Activated T-cell treated with anti-CD3 and anti-CD28 coated beads, Interleukin-2, amount 50 U/mL, for 4 hours (primary cell): ENCODE measurements at places on chromosomes 6 and 20. TPM values are rescaled to one million over a fixed set of nuclear protein-coding genes. Genes with fewer than 3 reads are reported as not detected.

HDGFL1 gene
- total RNA-seq, result not detected

DNA sequence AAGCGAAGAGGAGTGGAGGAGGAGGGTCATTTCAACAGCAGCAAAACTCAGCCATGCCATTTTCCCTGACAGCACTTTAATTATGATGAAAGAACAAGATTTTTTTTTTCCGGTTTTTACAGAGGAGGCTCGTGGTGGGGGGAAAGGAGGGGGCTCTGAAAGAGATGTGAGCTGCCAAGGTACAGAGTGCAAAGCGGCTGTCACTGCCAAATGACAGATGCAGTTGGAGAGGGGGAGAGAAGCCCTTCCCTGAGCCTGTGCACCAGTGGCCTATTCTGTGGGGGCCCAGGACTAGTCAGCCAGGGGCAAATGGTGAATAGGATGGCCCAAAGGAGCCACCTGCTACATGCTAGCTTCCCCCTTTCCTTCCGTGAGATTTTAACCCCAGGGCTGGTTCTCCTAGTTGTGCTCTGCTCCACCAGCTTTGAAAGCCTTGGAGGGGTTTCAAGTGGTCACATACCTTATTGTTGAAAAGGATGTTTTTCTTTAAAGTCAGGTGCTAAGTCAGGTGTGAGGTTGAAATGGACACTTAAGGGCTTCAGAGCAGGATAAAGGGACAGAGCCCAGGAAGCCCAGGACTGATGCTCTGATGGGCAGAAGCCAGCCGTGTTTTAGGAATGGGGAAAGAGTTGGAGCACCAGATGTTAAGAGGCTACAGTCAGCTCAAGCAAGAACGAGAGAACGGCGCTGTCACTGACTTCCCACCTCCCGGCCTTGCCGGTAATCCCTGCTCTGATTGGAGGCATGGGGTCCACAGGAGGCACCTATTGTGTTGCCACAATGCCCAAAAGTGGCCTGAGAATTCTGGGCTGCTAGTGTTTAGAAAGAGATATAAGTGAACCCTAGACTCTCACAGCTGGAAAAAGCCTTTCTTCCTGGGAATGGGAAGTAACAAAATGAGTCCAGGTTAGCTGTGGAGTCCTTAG lies 24.8 kb downstream of the GNAS start:
- DNase-seq, result no peak

GRCh38 chr6:48615041-48615440 lies 504.0 kb upstream of the PTCHD4 start:
- no peak for DNase-seq

GRCh38 chr6:21442874-21443273 lies 150.7 kb upstream of the SOX4 start:
- DNase-seq, result no peak

GRCh38 chr6:79964607-79965081 lies 17.3 kb upstream of the ELOVL4 start:
- DNase-seq, result no peak

DNA sequence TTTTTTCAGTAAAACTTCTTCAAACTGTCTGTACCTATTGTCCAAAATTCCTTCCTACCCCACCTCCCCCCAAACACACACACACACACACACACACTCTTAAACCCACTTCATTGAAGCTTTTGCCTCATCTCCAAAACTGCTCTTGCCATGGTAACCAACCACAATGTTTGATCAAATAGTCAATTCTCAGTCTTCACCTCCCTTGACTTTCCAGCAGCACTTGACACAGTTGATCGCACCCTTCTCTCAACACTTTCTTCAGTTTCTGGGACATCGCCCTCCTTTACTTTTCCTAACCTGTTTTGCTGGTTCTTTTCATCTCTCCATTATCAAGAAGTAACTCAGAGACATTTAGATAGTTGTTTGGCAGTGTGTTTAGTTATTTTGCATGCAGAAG lies 71.5 kb upstream of the COL21A1 start:
- DNase-seq, result no peak
